ENCODE measurements at places on chromosomes 12 and 14. TPM values are rescaled to one million over a fixed set of nuclear protein-coding genes. Genes with fewer than 3 reads are reported as not detected.
A peak's percentile ranks its signal among the peaks of the same experiment; 100 is the strongest.

DNA sequence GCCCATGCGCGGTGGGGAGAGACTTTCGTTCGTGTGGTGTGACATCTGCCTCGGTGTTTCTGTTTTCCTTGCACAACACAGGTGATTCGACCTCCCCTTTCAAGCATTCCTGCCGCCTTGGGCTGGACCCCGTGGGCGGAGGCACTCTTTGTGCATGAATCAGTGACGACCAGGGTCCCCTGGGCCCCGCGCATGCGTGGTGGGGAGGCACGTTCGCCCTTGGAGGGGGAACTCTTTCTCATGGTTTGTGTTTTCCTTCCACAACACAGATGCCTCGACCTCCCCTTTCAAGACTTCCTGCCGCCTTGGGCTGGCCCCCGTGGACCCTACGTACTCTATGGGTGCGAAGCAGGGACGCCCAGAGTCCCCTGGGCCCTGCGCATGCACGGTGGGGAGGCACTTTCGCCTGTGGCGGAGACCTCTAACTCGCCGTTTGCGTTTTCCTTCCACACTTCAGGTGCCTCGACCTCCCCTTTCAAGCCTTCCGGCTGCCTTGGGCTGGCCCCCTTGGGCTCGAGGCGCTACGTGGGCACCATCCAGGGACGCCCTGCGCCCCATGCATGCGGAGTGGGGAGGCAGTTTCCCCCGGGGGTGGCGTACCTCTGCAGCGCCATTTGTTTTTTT, 340.9 kb downstream of the ALG10 start:
- H3K27me3 ChIP-seq: no peaks in the 10 kb centered on the region
- H3K36me3 ChIP-seq: no peaks in the 10 kb centered on the region
- no peak overlapping the region for H3K4me3 ChIP-seq
- H3K4me1 ChIP-seq: no peaks in the 10 kb centered on the region

DNA sequence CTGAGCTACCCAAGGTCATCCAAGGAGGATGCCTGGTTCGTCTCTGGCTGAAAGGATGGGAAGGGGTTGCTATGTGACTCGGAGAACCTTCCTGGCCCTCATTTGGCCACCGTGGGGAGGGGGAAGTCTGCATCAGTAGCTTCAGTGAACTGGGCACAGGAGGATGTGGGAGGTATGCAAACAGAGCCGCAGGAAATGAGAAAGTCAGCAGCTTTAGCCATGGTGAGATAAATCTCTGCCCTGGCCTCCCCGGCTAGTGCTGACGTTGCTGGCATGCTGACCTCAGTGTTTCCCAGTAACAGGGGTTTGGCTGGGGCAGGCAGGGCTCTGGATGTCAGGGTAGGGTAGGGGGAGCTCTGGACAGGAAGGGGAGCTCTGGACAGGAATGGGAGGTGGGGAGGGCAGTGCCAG, 2.3 kb upstream of the CEBPE start:
- peak overlapping the region; percentile 81 for H3K27ac ChIP-seq
- no peaks in the 10 kb centered on the region for H3K36me3 ChIP-seq
- no peaks in the 10 kb centered on the region for H3K27me3 ChIP-seq
- peaks cover 21% of the 10 kb centered on the region for H3K4me1 ChIP-seq
- peak; percentile 77 for DNase-seq
- no peak overlapping the region for H3K4me3 ChIP-seq

DNA sequence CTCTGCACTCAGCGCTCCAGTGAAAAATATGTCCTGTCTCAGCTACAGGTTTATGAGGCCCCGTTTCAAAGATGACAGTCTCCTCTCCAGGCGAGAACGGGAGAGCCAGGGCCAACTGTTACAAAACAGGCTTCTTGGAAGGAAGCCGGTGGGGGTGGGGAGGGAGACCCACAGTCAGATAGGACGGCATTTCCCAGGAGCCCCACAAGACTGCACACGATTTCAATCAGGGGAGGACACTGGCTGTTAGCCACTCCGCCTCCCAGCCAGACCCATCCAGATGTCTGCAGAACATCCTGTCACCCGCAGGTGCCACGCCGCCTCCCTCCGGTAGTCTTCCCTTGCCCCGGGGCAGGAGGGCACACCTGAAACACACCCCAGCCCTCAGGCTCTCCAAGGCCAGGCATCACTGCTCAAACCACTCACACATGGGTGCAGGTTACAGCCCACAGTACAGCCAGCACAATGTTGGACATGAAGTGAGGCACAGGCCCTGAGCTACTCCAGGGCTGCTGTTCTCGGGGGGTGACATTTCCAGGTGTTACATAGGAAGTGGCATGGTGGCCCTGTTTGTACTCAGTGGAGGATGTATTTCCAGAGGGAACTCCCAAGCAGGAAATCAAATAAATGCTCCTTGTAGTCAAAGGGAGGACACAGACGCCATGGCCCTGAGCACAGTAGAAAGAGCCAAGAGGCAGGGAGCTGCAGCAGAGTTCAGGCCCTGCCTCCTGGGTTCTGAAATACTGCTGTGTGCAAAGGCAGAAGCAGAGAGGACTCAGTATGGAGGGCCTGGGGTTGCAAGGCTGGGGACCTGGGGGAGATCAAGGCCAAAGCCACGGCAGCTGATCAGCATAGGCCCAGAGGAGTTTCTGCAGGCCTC, 138.1 kb downstream of the BCL11B start:
- H3K36me3 ChIP-seq: no peaks in the 10 kb centered on the region
- H3K4me1 ChIP-seq: no peaks in the 10 kb centered on the region
- H3K4me3 ChIP-seq: no peak overlapping the region
- no peak overlapping the region for H3K27ac ChIP-seq
- no peaks in the 10 kb centered on the region for H3K27me3 ChIP-seq

GRCh38 chr12:26150736-26151450, 26.1 kb upstream of the BHLHE41 start:
- no peaks in the 10 kb centered on the region for H3K27me3 ChIP-seq
- H3K4me1 ChIP-seq: peaks cover 24% of the 10 kb centered on the region
- H3K27ac ChIP-seq: no peak overlapping the region
- no peak for DNase-seq
- no peak overlapping the region for H3K4me3 ChIP-seq

DNA sequence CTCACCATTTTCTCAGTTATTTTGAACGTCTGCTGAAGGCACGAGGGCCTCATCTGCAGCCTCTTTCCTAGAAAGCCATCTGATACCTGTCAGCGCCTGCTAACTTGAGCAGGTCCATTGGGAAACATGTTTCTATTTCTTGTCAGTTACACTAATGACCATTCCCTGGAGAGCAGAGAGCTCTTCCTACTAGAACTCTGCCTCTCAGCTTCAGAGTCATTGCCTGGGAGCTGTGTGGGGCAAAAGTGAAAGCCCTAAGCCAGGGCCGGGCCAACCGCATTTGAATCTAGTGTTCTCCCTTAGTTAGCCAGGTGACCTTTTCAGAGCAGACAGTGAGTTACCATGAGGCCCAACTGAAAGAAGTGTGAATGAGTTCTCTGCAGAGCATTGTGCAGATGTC, 135.8 kb downstream of the EML1 start:
- H3K36me3 ChIP-seq: no peaks in the 10 kb centered on the region
- no peak overlapping the region for H3K27ac ChIP-seq

- no peaks in the 10 kb centered on the region for H3K36me3 ChIP-seq
- peak; percentile 72 for DNase-seq
These were observed 644 bp downstream of the NAB2 start for GRCh38 chr12:57089271-57090245.

The ETV6 gene
- total RNA-seq: 57.1 TPM

The PACS2 gene
- total RNA-seq: 86.3 TPM

All from endothelial cell of umbilical vein (primary cell).